ENCODE measurements at places on chromosomes 7 and 10.

- DNase-seq: no peak
Observed at GRCh38 chr10:62618576-62619412, 185.7 kb upstream of the ADO start.

DNA sequence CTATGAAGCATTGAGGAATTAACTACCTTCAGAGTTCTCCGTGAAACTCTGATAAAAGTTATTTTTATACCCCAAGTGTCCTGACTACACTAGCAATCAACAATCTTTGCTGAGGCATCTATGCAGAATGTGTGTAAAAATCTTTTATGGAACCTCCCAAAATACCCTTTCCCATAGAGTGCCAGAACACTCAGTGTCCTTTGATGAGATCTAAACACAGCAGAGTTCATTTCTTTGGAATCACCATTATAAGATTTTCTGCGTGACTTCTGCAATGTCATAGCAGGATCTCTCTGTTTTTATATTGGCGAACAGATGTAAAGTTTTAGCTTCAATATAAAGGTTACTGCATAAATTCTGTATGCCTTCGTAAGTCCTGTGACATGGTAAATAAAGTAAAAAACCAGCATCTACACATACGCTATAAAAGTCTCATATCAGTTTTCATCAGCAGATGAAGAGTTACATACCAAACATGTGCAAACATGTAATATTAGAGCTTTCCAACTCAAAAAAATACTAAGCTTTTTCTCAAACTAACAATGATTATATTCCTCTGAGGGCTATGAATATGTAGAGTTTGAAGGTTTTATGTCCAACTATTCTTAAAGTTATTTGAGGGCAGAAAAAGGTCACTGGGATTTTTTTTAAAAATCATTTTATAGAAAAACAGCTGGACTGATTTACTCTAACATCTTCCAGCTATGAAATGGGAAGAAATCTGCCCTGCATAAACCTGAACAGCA, 67.2 kb downstream of the SKIDA1 start:
- no peak for DNase-seq

DNA sequence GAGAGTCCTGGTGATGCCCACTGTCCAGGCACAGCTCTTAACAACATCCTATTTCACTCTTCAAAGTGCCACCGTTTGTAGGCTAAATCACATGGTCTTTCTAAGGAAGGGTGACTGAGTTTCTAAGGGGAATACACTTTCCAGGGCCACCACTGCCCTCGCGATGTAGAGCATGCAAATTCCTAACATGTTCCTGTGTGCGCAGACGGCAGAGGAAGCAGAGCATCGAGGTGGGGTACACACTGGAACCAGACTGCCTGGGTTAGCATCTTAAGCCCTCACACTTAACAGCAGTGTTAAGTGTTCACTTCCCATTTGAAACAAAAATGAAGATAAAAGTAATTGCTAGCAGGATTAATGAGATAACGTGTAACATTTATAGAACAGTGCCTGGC, 3.0 kb downstream of the VOPP1 start:
- DNase-seq: no peak

GRCh38 chr7:1915956-1916600, 246.0 kb downstream of the ELFN1 start:
- DNase-seq: no peak

- no peak for DNase-seq
Observed at GRCh38 chr7:130458257-130458656, 17.4 kb upstream of the CEP41 start.

DNA sequence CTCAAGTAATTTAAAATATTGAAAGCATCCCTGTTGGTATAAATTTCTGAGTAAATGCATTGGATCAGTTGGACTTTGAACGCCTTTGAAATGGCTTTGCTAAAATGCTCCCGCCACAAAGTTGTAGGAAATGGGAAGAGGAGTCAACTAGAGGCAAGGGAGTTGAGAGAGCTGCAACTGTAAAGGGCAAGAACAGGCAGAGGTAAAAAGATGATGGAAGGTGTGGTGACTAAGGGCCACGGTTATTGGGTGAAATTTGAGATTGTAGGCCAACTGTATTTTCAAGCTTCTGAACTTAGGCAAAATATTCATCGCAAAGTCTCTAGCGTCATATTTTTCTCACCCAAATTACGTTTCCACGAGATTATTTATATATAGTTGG, 595 bp upstream of the SUMF2 start:
- no peak for DNase-seq

- DNase-seq: no peak
Observed at GRCh38 chr10:11205030-11205772, 187.5 kb downstream of the CELF2 start.

DNA sequence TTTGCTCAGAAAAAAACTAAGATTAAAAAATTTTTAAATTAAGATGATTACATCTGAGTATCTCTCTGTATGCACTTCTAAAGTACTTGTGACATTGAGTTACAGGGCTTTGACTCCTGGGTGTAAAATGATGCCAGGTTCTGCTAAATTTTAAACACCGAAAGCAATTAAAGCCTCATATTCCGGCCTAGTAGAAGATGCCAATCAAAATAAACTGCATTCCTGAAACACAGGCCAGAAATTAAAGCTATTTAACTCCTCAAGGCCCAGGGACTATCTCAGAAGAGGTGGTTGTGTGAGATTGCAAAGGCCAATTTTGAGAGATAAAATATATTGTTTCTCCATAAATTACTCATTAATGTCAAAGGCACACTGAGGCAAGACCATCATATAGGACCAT, 388.3 kb downstream of the KIF20B start:
- DNase-seq: no peak

GRCh38 chr10:82811621-82812020, 936.6 kb downstream of the NRG3 start:
- DNase-seq: no peak

- DNase-seq: no peak
Observed at GRCh38 chr7:108810756-108811385, 241.2 kb downstream of the DNAJB9 start.

GRCh38 chr10:52194716-52195115, 119.4 kb upstream of the DKK1 start:
- no peak for DNase-seq

- no peak for DNase-seq
Observed at GRCh38 chr7:8908889-8909288, 475.5 kb downstream of the NXPH1 start.

GRCh38 chr7:115232041-115232440, 310.1 kb downstream of the MDFIC start:
- DNase-seq: no peak

- DNase-seq: no peak
Observed at GRCh38 chr10:124827474-124827873, 25.9 kb downstream of the ABRAXAS2 start.

GRCh38 chr7:116339564-116339963, 129.2 kb downstream of the TES start:
- no peak for DNase-seq

DNA sequence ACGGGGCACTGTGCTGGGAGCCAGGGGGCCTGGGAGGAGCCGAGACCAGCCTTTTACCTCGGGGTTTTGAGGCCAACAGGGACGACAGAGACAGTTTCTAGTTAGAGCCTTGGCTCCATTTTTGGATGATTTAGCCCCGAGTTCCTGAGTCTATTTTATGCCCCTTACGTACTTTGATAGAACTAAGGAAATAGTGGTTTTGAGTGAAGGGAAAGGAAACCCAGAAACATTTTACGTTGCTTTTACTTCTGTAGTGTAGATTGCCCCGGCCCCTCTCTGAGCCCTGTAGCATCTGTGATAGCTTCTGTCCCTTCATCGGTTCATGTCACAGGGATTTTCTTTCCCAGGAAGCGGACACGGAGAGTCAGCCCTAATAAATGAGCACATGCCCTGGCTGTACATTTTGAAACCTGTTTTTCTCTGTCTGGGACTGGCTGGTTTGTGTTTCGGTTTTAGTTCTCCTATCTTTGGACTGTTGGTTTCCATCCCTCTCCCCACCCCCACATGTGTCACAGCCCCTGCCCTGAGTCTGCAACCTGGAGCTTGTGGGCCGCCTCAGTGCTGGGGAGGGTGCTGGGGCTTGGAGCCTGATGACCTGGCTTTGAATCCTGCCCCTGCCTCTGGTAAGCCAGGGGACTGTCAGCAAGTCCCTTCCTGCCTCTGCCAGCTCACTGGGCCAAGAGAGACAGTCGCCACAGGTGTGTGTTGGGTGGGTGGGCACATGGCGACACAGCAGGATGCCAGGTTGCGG, 6.9 kb upstream of the ORAI2 start:
- no peak for DNase-seq

DNA sequence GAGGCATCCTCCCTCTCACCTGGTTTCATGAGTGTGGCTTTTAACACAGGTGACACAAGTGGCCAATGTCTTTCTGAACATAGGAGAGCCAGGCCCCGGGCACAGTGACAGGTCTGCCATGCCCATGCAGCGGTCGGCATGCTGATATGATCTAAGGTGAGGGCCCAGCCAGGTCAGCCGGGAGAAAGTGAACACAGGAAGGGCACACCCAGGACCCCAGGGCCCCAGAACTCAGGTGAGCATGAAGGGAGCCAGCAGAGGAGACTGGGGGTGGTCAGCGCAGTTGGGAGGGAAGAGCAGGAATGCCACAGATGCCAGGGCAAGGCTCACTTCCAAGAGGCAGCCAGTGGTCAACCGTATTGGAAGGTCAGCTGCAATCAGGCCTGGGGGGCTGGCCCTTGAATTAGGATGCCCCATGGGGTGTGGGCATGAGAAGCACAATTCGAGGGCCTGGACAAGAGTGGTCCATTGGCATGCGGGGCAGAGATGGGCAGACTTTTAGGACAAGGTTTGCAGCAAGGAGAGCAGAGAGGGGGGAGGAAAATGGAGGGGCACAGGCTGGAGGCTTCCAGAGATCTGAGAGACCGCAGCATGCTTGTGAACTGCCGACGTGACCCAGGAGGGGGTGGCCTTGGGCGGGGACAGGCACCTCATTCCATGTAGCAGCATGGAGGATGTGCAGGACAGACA, 3.9 kb upstream of the INPP5A start:
- no peak for DNase-seq

GRCh38 chr10:29392376-29393021, 103.6 kb downstream of the LYZL1 start:
- DNase-seq: no peak

DNA sequence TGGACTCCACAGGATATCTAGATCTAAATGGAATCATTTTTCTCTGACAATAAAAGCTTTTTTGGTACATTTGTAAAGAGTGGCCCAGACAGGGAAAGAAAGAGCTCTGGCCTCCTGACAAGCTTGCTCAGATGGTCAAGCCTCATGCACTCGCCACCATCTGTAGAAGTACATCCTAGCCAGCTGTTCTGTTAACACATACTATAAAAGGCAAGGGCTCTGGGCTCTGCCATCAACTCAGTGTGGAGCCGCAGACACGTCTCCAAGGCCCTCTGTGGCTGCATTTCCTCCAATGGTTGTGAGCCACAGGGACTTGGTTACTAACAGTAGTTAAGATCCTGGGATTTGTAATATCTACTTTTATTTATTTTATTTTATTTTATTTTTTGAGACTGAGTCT, 70.8 kb upstream of the KDM7A start:
- DNase-seq: no peak

GRCh38 chr10:60646966-60647796, 131.1 kb upstream of the CDK1 start:
- no peak for DNase-seq

GRCh38 chr7:69318794-69319193, 279.5 kb upstream of the AUTS2 start:
- DNase-seq: no peak

DNA sequence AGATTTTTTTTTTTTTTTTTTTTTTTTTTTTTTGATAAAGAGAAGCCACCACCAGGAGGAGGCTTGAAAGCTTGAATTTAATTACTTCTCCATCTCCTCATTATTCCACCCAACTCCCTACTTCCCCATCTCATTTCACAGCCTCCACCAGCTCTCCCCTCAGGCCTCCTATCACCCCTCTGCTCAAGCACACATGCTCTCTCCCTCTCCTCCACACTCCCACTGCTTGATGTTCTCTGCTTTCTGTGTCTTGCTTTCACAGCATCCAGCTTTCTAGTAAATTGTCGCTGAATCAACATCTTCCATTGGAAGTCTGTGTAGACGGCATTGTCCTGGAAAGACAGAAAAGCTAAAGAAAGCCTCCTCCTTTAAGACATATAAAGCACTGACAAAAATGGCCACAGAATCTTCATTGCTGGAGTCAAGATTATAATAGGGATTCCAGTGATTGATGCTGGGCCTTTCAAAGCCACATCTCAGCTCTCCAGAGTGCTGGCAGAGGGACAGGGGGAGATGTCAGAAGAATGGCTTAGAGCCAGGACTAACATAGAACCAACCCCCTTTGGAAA, 58.3 kb downstream of the DOCK4 start:
- DNase-seq: no peak

Measured in stimulated activated CD8-positive, alpha-beta memory T cell treated with anti-CD3 and anti-CD28 coated beads, Interleukin-7, amount 100 ng/mL, for 1 hour (primary cell).